Hepatocyte (in vitro differentiated cells): ENCODE measurements at places on chromosomes 5 and 9. TPM values are rescaled to one million over a fixed set of nuclear protein-coding genes. Genes with fewer than 3 reads are reported as not detected.

DNA sequence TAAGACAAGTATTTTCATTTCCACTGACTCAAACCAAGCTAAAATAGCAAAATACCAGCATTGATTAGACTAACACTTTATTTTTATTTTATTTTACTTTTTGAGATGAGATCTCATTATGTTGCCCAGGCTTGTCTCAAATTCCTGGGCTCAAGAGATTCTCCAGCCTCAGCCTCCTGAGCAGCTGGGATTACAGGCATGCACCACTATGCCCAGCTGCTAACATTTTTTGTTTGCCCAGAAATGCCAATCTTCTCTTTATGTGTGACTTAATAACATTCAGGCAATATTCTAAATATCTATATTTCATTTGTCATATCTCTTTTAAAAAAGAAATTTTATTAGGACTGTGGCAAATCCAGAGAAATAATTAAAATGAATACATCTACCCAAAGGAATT lies 55.0 kb downstream of the OXCT1 start:
- DNase-seq: no peak

Gene PIGO
- 39.1 and 41.4 TPM in 2 replicates for polyA plus RNA-seq

DNA sequence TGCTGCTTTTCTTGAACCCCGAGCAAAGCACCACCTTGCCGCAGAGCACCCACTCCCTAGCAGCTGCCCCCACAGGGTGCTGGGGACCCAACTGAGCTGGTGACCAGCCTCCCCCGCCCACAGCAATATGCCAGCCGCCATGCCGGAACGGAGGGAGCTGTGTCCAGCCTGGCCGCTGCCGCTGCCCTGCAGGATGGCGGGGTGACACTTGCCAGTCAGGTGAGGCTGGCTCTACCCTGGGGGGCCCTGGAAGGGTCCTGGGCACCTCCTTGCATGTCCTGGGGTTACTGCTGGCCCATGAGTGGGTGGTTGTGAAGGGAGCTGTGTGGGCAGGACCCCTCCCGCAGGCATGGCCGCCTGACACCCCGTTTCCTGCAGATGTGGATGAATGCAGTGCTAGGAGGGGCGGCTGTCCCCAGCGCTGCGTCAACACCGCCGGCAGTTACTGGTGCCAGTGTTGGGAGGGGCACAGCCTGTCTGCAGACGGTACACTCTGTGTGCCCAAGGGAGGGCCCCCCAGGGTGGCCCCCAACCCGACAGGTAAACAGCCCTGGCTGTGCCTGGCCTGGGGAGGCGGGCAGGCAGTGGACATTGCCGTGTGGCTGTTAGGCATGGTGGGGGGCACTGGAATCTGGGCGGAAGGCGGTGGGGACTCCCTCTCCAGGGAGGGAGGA lies 7.2 kb downstream of the EGFL7 start:
- no peak for DNase-seq

- DNase-seq: no peak
These were observed 29.9 kb downstream of the FYB1 start for GRCh38 chr5:39189292-39189955.

Gene HSD17B3
- polyA plus RNA-seq: 0.74 and 1.8 TPM in 2 replicates

Gene UBAP1
- polyA plus RNA-seq: 43.2 and 49.7 TPM in 2 replicates

- DNase-seq: no peak
These were observed 28.6 kb downstream of the RNF44 start for GRCh38 chr5:176508603-176509002.
